ENCODE measurements at places on chromosomes 1 and 21.

DNA sequence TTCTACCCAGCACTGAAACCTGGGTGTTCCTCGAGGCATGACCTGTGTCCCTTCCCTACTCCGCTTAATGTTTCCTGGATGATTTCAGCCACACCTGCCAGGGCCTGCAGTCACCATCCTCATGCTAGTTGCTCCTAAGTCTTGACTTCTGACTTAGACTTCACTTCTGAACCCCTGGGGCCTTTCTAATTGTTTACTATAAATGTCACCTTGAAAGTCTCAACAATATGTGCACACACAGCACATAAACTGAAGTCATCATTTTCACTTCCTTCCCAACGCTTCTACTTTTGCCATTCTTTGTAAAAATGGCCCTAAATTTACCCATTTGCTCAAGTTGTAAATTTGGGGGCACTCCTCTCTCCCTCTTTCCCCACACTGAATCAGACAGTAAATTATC is 141.1 kb downstream of the DYRK1A start:
- no peak for DNase-seq

- DNase-seq: no peak
Measured at GRCh38 chr1:220927442-220927841, 48.2 kb downstream of the HLX start.

DNA sequence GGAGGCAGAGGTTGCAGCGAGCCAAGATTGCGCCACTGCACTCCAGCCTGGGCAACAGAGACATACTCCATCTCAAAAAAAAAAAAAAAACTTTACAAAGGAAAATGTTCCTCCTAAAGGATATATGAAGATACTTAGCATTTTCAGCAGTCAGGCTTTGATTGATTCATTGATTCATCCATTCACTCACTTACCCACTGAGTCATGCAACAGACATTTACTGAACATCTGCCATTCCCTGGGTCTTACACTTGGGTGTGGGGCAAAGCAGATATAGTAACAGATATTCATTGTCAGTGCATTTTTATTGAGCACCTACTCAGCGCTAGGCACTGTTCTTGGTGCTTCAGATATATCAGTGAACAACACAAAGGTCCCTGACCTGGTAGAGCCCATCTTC is 5.6 kb upstream of the LACTBL1 start:
- no peak for DNase-seq

GRCh38 chr1:183719289-183719688 is 66.2 kb upstream of the APOBEC4 start:
- no peak for DNase-seq

DNA sequence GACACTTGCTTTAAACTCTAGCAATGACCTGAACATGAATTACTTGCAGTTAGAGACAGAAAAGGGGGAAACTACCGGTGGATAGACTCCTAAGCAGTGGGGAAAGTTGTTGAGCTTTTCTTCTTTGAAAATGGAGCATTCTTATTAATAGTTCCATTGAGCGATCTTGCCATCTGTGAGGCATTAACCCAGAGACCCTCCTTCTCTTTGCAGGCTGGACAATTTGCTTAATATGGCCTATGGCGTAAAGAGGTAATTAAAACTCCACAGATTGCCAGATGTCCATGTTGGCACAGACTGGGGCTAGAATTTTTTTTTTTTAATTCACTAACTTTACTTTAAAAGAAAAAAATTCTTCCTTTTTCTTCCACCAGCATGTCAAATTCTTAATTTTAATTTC is 88.5 kb downstream of the ELAVL4 start:
- DNase-seq: peak; percentile 86

DNA sequence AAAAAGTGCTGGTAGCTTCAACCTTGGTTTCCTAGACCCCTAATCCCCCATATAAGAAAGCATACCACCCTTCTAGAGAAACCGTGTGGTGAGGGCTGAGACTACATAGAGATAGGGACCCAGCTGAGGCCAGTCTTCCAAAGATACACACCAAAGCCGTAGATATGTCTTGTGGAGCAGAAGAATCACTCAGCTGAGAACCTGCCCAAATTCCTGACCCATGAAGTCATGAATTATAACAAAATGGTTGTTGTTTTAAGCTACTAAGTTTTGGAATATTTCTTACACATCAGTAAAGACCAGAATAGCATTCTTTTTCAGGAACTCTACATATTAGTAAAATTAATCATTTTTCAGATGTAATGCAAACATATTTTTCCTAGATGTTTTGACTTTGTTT is 3.3 kb upstream of the SNRPE start:
- no peak for DNase-seq

DNA sequence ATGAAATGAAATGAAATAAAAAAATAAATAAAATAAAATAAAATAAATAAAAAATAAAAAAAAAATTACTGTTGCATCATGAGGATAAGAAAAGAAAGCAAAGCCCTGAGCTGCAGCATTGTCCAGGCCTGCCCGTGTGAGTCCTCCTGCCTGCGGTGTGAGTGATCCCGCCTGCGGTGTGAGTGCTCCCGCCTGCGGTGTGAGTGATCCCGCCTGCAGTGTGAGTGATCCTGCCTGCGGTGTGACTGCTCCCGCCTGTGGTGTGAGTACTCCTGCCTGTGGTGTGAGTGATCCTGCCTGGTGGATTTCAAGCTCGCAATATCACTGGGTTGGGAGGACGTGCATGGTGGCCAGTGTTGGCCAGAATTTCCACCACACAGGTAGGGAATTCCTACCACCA is 22.4 kb upstream of the PTTG1IP start:
- DNase-seq: no peak

DNA sequence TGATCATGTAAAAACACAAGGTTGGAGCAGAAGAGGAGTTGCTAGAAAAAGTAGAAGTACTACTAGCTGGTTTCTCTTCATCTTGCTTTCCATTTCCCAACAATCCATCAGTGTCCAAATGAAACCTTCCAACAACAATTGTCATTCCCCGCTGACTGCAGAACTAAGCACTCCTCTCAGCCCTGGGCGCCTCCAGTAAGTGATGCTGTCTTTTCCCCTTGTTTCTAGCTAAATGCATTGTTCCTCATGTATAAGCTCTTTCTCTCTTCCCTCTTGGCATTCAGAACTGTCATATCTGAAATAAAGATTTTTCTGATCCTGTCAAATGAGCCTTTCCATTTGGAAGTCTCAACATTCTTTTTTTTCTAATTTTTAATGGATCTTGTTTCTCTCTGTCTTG is 68.7 kb downstream of the FCRL5 start:
- DNase-seq: no peak

GRCh38 chr1:84973498-84974334 is 23.2 kb downstream of the MCOLN2 start:
- no peak for DNase-seq

DNA sequence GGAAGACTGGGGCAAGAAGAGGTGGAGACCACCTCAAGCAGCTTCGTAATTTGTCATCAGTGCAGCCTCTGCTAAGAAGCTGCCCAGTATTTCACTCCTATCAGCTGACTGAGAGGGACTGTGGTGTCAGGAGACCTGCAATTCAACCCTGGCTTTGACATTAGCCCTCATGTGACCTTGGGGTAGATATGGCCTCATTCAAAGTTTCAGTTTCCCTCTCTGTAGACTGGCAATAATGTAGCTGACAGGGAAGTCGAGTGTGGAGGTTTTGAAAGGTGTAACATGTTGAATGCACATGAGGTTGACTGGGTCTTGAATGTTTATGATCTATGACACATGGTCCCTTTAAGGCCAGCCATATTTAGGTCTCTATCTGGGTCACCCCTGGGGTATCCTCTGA is 2.2 kb upstream of the SPRR4 start:
- no peak for DNase-seq

GRCh38 chr1:226960944-226961765 is 21.1 kb downstream of the COQ8A start:
- DNase-seq: no peak

- DNase-seq: no peak
Measured at GRCh38 chr1:88509379-88509778, 174.7 kb upstream of the PKN2 start.

- DNase-seq: no peak
Measured at GRCh38 chr1:226029093-226029496, 30.0 kb upstream of the SDE2 start.

DNA sequence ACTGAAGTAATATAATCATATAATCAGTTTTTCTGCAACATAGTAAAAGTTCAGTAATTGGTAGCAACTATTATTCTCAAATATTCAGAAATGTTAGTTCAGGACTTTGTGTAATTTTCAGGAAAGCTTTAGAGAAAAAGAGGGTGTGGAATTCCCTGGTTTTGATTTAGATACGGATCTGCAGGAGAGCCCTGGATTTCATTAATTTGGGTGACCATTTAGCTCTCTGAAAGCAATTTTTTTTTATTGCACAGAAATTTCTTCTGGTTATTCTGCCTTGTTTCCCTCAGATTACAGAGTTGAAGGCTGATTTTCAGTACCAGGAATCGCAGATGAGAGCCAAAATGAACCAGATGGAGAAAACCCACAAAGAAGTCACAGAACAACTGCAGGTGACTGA is 13.8 kb upstream of the STX12 start:
- DNase-seq: no peak

- DNase-seq: no peak
Measured at GRCh38 chr1:158163000-158163947, 17.4 kb upstream of the CD1D start.

DNA sequence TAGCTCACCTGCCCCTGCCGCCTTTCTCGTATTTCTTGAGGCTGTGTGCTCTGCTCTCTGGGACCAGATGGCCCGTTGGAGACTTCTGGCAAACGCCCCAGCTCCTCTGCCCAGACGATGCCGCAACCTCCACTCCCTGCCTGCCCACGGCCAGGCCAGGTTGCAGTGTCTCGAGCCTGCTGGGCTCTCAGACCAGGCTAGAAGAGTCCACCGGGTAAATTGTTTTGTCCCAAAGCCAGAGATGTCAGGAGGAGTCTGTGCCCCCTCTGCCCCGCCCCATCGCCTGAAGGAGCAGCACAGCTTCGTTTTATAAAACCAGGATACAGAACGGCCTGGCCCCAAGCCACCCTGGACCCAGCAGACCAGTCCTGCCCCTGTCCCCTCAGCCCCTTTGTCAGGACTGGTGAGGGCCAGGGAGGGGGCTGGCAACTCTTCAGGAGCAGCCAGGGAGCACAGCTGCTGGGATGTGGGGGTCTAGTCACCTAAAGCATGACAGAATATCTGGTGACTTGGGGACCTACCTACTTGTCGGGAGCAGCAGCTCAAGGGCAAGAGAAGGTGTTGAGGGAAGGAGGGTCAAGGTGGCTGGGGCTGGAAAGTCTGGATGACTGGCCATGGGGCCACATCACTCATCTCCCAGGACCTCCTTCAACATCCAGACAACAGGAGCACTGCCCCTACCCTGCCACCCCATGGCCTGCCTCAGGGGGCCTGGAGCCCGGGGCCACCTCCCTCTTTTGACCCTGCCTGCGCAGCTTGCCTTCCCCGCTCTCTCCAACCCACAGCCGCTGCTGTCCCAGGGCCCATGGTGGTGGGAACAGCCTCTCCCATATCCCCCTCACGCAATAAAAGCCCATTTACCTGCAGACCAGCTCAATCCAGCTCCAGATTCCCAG is 33.9 kb upstream of the LBR start:
- DNase-seq: peak; percentile 74

DNA sequence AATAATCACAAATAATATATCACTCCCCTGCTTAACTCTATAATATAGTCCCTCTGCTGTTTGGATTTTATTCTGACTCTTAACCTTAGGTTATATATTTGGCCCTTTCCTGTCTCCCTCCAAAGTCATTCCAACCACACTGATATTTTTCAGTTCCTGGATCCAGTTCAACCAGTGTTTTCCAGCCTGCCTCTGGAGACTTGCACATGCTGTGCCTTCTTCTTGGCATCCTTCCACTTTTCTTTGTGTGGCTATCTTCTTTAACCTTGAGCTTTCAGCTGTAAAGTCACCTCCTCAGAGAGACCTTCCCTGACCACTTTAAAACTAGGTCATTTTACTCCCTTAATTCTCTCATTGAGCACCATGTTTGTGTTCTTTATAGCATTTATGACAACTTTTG is 19.4 kb downstream of the CERS2 start:
- no peak for DNase-seq

DNA sequence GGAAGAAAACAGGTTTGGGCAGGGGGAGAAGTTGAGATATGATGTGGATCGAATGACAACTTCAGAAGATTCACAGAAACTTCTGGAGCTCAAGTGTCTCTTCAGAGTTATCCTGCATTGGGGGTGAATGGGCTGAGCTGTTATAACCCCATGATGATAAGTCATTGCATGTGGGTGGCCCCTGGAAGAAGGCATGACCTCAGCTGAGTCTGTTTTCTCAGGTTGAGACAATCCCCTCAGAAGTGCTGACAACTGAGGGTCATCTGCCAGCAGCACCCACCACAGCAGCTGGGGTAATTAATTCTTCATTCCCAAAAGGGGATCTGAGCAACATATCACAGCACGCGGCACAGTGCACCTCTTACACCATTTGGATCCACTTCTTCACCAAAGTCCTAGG is 138.6 kb upstream of the CAMK1G start:
- no peak for DNase-seq

GRCh38 chr21:46557469-46557868 is 47.4 kb downstream of the S100B start:
- DNase-seq: no peak

DNA sequence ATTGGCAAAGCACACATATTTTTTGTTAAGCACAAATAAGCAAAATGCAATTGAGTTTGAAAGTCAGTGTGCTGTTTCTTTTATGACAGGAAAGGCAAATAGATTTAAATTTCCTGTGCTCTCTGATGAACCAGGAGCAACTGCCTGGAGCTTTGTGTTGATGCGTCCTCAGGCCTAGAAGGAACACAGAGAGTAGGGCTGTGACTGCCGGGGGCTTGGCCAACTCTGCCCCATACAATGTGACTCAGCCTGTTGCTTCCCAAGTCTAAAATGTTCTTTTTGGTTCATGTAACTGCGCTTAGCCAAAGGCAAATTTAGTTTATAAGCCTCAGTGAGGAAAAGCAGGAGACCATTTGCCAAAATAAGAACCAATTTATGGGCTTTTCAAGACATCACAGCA is 37.5 kb downstream of the TOR1AIP2 start:
- DNase-seq: no peak

DNA sequence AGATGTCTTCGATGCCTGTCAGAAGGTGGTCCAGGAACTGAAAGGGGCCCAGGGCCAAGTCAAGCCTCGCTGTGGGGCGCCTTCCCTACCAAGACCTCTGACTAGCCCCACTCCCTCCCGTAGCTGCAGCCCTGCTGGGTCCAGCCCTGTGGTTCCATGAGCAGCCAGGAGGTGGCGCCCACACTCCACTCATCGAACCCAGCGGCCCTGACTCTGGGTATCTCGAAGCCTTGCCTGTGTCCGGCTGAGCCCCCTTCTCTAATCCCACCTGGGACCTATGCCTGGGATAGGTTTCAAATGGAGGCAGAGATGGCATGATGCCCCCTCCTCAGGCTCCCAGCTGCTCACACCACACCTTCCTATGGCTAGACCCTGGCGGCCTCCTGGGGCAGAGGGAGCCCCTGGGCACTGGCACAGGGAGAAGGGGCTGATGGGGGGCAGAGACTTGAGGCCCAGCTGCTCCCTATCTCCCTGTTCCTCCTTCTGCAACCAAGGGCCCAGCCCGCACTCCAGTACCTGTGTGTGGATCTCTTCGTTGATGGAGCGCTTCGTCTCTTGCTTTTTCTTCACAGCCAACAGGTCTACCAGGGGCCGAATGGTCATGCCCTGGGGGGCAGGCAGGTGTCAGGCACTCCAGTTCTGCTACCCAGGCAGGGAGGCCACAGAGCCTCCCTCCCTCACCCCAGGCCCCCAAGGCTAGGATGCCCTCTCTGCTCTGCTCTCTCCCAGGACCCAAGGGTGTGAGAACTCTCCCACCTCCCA is 52.0 kb downstream of the SLC9A1 start:
- no peak for DNase-seq

- no peak for DNase-seq
Measured at GRCh38 chr1:3846541-3846940, 10.5 kb downstream of the CEP104 start.
